ELF-1 (cell line): ENCODE measurements at places on chromosomes 12 and 14.

- no peak for DNase-seq
Observed at GRCh38 chr12:14825256-14825655, 11.3 kb upstream of the SMCO3 start.

DNA sequence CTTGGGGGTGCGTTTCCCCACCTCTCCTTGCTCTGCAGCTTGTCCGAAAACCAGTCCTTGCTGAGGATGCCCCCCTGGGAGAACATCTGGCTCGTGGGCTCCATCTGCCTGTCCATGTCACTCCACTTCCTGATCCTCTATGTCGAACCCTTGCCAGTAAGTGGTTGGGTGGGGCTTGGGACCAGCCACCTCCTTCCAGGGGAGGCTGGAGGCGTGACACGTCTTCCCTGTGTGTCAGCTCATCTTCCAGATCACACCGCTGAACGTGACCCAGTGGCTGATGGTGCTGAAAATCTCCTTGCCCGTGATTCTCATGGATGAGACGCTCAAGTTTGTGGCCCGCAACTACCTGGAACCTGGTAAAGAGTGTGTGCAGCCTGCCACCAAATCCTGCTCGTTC, 57.5 kb downstream of the ANAPC7 start:
- DNase-seq, result no peak

DNA sequence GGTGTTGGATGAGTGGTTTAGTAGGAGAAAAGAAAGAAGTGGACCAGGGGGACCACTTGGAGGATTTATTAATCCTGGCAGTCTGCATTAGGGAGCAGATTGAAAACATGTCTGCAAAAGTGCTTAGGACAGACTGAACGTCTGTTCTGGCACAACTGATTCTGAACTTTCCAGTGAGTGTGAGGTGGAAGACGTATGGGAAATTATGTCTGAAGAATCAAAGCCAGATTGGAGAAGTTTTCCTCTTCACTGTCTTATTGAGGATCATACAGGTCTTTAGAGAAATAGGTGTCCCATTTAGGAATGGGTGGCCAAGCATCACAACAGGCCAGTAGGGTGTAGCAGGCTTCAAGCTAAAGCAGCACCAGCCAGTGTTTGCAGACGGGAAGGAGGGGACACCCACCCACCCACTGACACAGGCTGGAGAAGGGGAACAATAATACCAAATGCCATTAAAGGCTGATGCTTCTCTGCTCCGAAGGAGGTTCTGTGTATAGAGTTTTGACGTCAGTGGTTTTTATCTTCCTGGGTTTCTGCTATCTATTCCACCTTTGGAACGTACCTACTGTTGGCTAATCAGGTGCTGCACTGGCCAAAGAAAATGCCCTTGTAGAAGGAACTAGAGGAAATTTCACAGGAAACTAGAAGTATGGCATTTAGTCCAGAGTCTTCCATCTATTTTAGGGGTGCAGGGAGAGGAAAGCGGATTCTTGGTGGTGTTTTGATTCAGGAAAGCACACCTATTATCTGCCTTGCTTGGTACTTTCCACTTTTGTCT, 1.8 kb downstream of the SRRM4 start:
- no peak for DNase-seq

DNA sequence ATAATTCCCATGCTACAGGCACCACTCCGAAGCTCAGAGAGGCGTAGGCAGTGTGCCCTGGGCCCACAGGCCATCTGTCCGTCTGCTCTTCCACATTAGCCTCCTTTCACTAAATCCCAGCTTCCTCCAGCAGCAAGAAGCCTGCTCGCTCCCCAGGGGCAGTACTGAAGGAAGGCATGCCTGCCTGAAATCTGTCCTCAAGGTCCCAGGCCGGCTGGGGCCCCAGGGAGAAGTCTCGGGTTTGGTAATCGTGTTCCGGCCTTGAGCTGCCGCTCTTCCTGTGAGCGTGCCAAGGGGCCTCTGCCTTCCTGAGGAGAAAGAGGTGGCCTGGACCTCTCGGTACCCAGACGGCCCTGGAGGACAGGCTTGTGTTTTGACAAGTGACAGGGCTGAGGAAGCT, 15.2 kb upstream of the DLK1 start:
- DNase-seq, result peak; percentile 59
